ENCODE measurements at places on chromosomes 5 and 9. TPM values are rescaled to one million over a fixed set of nuclear protein-coding genes. Genes with fewer than 3 reads are reported as not detected.

DNA sequence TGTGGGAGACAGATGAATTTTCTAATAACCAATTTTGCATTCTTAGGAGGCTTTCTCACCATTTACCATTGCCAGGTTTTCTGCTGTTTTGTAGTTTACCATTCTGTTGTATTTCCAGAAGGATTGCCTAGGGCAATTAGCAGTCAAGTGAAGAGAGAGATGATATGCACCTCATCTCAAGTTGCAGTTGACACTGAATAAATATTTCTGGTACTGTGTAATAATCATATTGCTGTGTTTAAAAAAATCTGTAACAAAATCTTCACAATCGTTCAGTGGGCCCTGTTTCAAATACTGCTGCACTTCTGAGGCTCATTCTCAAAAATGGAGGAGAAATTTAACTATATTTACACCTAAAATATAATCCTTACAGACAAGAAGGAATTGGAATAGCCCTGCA is 706.1 kb upstream of the PTPRD start:
- no peak for DNase-seq

DNA sequence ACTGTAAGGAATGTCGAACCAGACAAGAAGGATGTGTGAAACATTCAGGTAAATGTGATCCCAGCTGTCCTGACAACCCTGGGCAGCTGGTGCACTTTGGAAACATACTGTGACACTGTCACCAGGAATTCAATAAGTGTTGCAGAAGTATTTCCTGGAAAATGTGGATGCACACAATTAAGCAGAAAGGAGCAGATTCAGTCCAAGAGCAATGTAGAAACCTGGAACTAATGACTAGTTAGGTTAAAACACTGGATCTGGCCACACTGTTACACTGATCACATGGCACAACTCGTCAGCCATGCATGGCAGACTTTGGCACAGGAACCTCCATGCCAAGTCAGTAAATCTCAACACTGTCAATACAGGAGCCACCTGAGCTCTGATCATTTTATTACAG is 109.0 kb downstream of the FAM174A start:
- DNase-seq: no peak

- no peak for DNase-seq
These were observed 677.3 kb upstream of the RGMB start for GRCh38 chr5:98096155-98096554.

GRCh38 chr9:88738709-88739108 is 203.7 kb downstream of the NXNL2 start:
- DNase-seq: no peak

GRCh38 chr5:32501071-32502002 is 56.8 kb upstream of the ZFR start:
- no peak for DNase-seq

GRCh38 chr9:133309608-133310007 is 26.4 kb downstream of the SURF6 start:
- no peak for DNase-seq

GRCh38 chr5:167489202-167489601 is 802.2 kb upstream of the WWC1 start:
- DNase-seq: peak; percentile 14

DNA sequence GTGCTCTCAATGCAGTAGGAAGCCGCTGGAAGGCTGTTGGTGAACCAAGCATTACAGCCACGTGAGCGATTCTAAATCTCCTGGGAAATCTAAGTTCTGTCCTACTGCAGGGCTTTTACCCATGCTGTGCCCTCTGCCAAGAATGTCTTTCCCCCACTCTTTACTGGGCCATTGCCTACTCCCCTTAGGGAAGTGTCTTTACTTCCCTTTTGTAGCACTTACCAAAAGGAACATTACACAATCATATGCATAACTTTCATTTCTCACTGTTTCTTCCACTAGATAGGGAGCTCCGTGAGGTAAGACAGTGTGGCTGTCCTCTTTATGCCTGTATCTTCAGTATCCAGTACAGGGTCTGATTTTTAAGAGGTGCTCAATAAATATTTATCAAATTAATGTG is 241.7 kb upstream of the NR4A3 start:
- DNase-seq: no peak

DNA sequence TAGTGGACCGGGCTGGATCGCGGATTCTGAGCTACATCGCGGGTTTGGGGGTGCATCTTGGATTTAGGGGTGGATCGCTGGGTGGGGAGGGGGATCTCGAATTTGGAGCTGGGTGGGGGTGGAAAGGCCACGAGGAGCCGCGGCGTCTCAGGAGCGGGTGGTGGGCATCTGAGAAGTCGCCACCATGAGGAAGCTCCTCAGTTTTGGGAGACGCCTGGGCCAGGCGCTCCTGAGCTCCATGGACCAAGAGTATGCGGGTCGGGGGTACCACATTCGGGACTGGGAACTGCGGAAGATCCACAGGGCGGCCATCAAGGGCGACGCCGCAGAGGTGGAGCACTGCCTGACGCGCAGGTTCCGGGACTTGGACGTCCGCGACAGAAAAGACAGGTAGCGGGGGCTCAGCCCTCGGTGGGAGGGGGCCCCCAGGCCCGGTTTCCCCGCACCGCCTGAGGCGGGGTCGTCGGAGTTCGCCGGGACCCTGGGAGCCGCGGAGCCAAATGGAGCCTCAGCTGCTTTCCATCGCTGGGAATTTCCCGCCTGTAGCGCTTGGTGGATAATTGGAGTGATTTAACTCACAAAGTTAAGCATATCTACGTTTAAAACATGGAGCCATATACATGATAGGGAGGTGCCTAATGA is 376 bp downstream of the ANKRD18B start:
- DNase-seq: peak; percentile 2

- DNase-seq: peak; percentile 76
These were observed 79.0 kb downstream of the TLR4 start for GRCh38 chr9:117782931-117783788.

GRCh38 chr5:81950996-81951395 is 20.8 kb upstream of the ATG10 start:
- no peak for DNase-seq

DNA sequence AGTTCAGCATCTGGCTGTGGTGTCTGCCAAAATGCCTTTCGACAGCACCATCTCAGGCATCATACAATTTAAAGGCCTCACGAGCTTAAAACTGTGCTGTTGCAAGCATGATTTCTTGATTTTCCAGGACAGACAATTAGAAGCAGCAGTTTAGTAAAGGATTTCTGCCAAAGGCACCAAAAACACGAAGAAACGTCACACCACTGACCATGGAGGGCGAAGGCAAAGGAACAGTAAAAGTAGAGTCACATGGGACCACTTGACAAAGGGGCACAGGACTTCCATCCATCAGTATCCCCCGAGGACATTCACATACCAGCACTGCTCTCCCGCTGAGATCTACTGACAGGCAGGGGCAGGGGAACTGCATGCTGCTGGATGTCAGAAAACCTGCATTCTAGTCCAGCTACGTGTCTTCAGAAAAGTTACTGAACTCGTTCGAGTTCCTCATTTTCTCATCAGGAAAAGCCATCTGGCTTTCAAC is 70.4 kb upstream of the FBXW11 start:
- no peak for DNase-seq

- DNase-seq: no peak
These were observed 27.1 kb downstream of the RASGRF2 start for GRCh38 chr5:80987078-80987766.

- peak; percentile 87 for DNase-seq
These were observed 59.7 kb upstream of the GARNL3 start for GRCh38 chr9:127204771-127205470.

DNA sequence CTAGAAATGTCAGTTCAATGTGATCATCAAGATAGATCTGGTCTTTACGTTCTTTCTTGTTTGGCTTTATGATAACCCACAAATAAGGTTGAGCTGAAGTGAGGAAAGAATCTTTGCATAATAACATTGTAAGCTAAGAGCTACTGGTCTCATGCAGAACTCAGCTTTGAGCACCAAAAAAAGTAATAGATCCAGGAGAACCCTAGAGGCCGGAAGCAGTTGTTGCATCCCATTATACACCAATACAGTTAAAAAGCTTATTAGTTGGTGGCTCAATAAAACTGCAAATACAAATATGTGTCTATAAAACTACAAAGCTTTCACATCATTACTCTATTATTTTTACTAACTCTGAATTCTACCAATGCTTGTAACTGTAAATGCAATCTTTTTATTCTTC is 85.5 kb upstream of the NUDT12 start:
- no peak for DNase-seq

DNA sequence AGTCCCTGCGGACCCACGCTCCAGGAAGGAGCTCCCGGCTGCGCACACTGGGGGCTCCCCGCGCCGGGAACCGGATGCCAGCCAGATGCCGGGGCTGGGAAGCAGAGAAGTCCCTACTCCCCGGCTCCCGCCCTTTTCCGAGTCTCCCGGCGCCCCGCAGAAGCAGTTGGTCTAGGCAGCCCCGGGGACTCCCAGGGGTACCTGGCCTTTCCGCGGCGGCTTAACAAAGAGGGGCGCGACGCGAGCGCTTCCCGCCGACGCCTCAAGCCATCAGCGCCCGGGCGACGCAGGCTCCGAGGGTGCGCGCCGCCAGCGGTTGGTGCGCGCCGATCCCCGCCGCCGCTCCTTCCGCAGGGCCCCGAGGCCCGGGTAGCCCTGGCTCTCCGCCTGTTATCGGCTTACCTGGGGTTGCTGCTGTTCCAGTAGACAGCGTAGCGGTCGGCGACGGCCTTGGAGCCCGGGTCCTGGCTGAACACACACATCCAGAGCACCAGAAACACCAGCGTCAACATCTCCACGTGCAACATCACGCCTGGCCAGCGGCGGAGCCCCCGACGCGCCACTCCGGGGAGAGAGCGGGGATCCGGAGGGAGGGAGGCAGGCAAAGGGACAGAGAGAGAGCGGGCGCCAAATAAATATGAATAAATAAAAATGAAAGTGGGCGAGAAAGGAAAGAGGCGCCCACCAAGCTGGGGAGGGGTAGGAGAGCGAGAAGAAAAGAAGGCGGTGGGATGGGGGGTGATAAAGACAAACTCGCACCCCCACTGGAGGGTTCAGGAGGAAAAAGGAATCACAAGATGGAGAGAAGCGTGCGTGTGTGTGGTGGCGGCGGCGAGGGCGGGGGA is 428 bp downstream of the EFNA5 start:
- DNase-seq: peak; percentile 26

- no peak for DNase-seq
These were observed 30.1 kb upstream of the NFIB start for GRCh38 chr9:14344053-14344524.

GRCh38 chr5:67910546-67910945 is 305.0 kb upstream of the PIK3R1 start:
- DNase-seq: no peak

DNA sequence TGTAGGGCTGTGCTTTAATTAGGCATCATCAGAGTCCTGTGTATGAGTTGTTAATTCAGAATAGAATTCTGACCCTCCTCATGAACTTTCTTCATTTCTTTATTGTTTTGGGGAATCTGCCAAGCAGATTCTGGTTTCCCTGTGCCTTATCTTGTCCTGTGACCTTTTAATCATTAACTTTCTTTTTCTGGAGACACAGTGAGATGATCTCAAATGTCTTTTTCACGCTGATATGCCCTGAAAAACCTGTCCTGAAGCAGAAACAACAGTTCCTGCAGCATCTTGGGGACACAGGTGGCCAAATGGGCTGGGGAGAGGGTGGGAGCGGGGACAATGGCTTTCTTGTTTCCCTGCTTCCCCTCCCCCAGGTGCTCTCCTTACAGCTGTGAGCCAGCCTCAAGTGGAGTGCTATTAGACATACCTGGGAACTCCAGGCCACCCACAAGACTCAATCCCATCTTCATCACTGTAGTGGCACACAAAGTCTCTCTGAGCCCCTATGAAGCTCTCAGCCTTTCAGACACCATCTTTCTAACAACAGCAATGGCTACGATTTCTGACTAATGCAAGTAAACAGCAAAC is 213.8 kb downstream of the ATP10B start:
- DNase-seq: no peak

DNA sequence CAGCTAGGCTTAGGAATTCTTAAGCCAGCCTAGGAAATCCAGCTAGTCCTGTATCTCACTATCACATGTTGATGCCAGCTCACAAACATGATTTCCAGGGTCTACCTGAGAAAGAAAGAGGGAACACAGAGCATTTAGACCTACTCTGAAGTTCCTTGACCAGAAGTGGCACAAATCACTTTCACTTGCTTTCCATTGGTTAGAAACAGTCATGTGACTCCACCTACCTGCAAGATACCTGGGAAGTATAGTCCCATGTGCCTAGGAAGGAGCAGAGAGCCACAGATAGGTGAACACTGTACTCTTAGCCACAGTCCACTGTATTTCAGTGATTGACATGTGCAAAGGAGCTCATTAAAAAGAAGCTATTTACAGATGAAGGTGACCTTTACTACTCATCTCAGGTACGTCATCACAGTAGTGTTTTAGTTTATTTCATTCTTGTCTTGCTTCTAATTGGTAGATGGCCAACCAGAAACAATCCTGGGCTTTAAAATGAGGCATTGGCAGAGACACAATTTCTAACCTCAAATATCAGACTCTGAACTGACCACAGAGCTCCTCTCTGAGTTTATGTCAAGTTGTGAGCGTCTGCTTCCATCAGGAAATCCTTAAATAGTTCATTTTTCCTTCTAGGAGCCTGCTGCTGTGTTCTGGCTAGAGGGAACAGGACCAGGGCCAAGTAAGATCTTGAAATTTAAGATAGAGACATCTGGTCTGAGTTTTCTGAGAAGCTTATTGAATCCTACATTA is 340.7 kb downstream of the TLE4 start:
- no peak for DNase-seq

DNA sequence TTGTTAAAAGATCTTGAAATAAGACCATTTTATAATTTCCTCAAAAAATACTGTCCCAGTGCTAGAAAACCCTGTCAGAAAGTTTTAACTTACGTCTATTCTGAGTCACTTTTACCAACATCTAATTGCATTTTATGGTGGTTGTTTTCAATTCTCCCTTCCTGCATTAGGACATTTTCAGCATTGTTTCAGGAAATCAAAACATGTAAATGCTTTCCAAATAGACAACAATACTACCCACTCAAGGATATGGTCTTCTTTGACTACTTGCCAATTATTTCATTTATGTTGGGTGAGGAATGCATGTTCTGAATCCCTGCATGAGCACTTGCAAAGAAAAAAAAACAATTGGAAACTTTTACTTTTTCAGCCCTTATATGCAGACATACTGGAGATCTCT is 284.6 kb upstream of the PDE4D start:
- peak; percentile 16 for DNase-seq

- peak; percentile 58 for DNase-seq
These were observed 2.5 kb downstream of the PTPDC1 start for GRCh38 chr9:94086486-94087345.

DNA sequence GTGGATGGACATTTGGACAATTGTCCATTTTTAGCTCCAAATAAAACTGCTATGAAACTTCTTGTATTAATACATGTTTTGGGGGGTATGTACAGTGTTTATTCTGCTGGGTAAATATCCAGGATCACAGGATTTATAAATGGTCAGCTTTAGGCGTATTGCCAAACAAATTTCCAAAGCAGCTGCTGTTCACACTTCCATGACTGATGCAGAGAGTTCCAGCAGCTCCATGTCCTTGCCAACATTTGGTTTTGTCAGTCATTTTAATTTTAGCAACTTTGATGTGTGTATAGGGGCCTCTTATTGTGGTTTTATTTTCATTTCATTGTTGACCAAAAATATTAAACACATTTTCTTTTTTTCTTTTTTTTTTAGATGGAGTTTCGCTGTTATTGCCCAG is 9.8 kb upstream of the SUSD1 start:
- DNase-seq: no peak

PCDHGA7 gene
- 0.69 TPM for total RNA-seq

PIP5K1B gene
- total RNA-seq: not detected

MRPL22 gene
- 58.5 TPM for total RNA-seq

IFNA10 gene
- not detected for total RNA-seq

EIF4EBP3 gene
- total RNA-seq: not detected

PLPP7 gene
- total RNA-seq: 1.0 TPM

ANKS6 gene
- 30.8 TPM for total RNA-seq

C9orf153 gene
- not detected for total RNA-seq

PCDHA6 gene
- total RNA-seq: 0.69 TPM

CCL27 gene
- total RNA-seq: not detected
